SK-N-SH (cell line): ENCODE measurements at places on chromosomes 2 and 18. TPM values are rescaled to one million over a fixed set of nuclear protein-coding genes. Genes with fewer than 3 reads are reported as not detected.
A peak's percentile ranks its signal among the peaks of the same experiment; 100 is the strongest.

Gene HRH4
- not detected in 2 replicates for polyA plus RNA-seq

Gene RAB17
- 0.10 and 0.19 TPM in 2 replicates for polyA plus RNA-seq

Gene CTNNA2
- 0.30 and 0.70 TPM in 2 replicates for polyA plus RNA-seq

Gene ATP6V1B1
- polyA plus RNA-seq, result 4.9 and 6.1 TPM in 2 replicates

Gene RIT2
- polyA plus RNA-seq, result 0.06 TPM in 1 of 2 replicates, not detected in the other

Gene LHCGR
- not detected in 2 replicates for polyA plus RNA-seq

Gene KHK
- polyA plus RNA-seq, result 6.5 and 10.3 TPM in 2 replicates

Gene RUFY4
- not detected in 2 replicates for polyA plus RNA-seq

- H3K36me3 ChIP-seq, result peaks cover 19% of the 10 kb centered on the region
- no peak for DNase-seq
- H3K4me1 ChIP-seq, result peaks cover 16% of the 10 kb centered on the region; the same call in 1 of the 2 replicates
Observed at GRCh38 chr18:8783335-8783993, 78.1 kb downstream of the MTCL1 start.

- DNase-seq, result no peak
- no peaks in the 10 kb centered on the region for H3K36me3 ChIP-seq
- no peak overlapping the region for H3K27ac ChIP-seq
- no peaks in the 10 kb centered on the region for H3K27me3 ChIP-seq
Observed at GRCh38 chr18:56315363-56315762, 323.0 kb downstream of the TXNL1 start.

GRCh38 chr18:47997338-47997780 is 66.9 kb upstream of the SMAD2 start:
- H3K36me3 ChIP-seq, result no peaks in the 10 kb centered on the region
- H3K27me3 ChIP-seq, result no peaks in the 10 kb centered on the region
- H3K27ac ChIP-seq, result no peak overlapping the region
- no peaks in the 10 kb centered on the region for H3K4me1 ChIP-seq

- DNase-seq, result no peak
- no peaks in the 10 kb centered on the region for H3K36me3 ChIP-seq
- H3K4me3 ChIP-seq, result no peak overlapping the region
- H3K4me1 ChIP-seq, result peaks cover 11% of the 10 kb centered on the region
- no peak overlapping the region for H3K27ac ChIP-seq
Observed at GRCh38 chr2:176514805-176515500, 245.7 kb downstream of the MTX2 start.

- H3K4me1 ChIP-seq, result peaks cover 2% of the 10 kb centered on the region; the same call in 1 of the 2 replicates
- H3K36me3 ChIP-seq, result no peaks in the 10 kb centered on the region
- H3K4me3 ChIP-seq, result no peak overlapping the region
Observed at GRCh38 chr2:55138882-55139229, 88.6 kb upstream of the RTN4 start.

- H3K27ac ChIP-seq, result no peak overlapping the region
- no peaks in the 10 kb centered on the region for H3K4me1 ChIP-seq
- no peaks in the 10 kb centered on the region for H3K27me3 ChIP-seq
- H3K4me3 ChIP-seq, result no peak overlapping the region
- no peak for DNase-seq
- H3K36me3 ChIP-seq, result no peaks in the 10 kb centered on the region
Observed at GRCh38 chr2:28978606-28979005, 2.5 kb upstream of the TOGARAM2 start.

GRCh38 chr2:23592898-23593751 is 208.1 kb downstream of the KLHL29 start:
- no peak overlapping the region for H3K4me3 ChIP-seq
- H3K27ac ChIP-seq, result no peak overlapping the region
- DNase-seq, result no peak
- H3K4me1 ChIP-seq, result peaks cover 7% of the 10 kb centered on the region; the same call in 1 of the 2 replicates
- no peaks in the 10 kb centered on the region for H3K27me3 ChIP-seq

DNA sequence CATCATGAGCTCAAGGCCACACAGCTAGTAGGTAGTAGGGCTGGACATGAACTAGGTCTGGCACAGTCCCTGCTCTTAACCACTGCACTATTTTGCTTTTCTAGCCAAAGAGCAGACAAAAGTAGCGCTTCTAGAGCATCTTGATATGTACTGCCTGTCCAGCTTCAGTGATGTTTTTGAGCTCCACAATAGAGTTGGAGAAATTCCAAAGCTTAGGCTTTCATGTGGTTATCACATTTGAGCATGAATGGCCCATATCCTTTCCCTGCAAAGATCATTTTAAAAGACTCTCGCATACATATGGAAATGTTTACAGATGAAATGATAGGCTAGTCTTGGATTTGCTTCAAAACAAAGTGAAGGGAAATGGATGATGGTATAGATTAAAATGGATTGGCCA is 128.7 kb downstream of the MAP3K20 start:
- peak; percentile 43 for DNase-seq
- H3K4me1 ChIP-seq, result no peaks in the 10 kb centered on the region
- no peak overlapping the region for H3K4me3 ChIP-seq
- peaks cover 13% of the 10 kb centered on the region for H3K36me3 ChIP-seq
- H3K27ac ChIP-seq, result peak overlapping the region; percentile 79
- no peaks in the 10 kb centered on the region for H3K27me3 ChIP-seq

- H3K27me3 ChIP-seq, result no peaks in the 10 kb centered on the region
- no peak overlapping the region for H3K27ac ChIP-seq
- peaks cover 36% of the 10 kb centered on the region for H3K36me3 ChIP-seq
- H3K4me3 ChIP-seq, result no peak overlapping the region
Observed at GRCh38 chr2:203097735-203098134, 83.1 kb downstream of the NBEAL1 start.

- no peak overlapping the region for H3K27ac ChIP-seq
- H3K36me3 ChIP-seq, result no peaks in the 10 kb centered on the region
Observed at GRCh38 chr18:4405965-4406364, 49.1 kb downstream of the DLGAP1 start.

- no peaks in the 10 kb centered on the region for H3K27me3 ChIP-seq
- no peak for DNase-seq
- H3K4me3 ChIP-seq, result no peak overlapping the region
- no peak overlapping the region for H3K27ac ChIP-seq
- peaks cover 56% of the 10 kb centered on the region; the same call in 1 of the 2 replicates for H3K4me1 ChIP-seq
Observed at GRCh38 chr18:9925369-9925768, 11.6 kb downstream of the VAPA start.

DNA sequence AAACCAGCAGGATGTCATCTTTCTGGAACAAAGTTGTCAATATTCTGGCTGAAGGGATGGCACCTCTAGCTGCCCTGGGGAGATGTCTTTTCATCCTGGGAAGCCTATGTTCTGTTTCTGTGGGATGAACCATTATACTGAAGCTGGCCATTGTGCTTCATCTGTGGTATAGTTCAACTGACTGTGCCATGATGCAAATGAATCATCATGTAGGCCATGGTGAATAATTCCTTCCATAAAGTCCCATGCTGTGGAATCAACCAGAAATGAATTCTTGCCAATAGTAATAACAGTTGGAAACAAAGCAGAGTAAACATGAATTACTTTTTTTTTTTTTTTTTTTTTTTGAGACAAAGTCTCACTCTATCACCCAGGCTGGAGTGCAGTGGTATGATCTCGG is 64.1 kb upstream of the CNGA3 start:
- H3K36me3 ChIP-seq, result no peaks in the 10 kb centered on the region
- H3K27ac ChIP-seq, result no peak overlapping the region
- no peaks in the 10 kb centered on the region; the same call in 1 of the 2 replicates for H3K27me3 ChIP-seq

DNA sequence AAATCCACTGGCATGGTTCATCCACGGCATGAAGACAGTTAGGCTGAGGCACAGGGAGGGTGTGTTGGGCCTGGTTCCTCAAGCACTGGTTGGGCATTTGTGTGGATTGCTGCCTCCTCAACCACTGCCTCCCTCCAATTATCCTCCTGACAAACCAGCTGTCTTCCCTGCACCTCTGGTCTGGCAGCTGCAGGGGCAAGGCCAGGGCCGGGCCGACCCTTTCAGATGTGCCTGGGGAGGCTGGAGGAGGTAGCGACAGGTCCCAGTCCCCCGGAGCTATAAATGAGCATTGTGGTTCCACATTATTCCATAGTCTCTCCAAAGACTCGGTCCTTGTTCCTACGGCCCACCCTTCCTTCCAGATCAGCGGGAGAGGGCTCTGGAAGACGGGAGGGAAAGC is 86.2 kb downstream of the MBP start:
- H3K27me3 ChIP-seq, result no peaks in the 10 kb centered on the region
- H3K36me3 ChIP-seq, result no peaks in the 10 kb centered on the region
- no peak overlapping the region for H3K27ac ChIP-seq
- H3K4me3 ChIP-seq, result no peak overlapping the region
- no peaks in the 10 kb centered on the region for H3K4me1 ChIP-seq

- peak; percentile 32 for DNase-seq
- peak overlapping the region; percentile 48 for H3K27ac ChIP-seq
Observed at GRCh38 chr2:152200565-152201465, 25.3 kb upstream of the STAM2 start.
